Urinary bladder (tissue), 4 donors: ENCODE measurements at places on chromosomes 6 and 20. TPM values are rescaled to one million over a fixed set of nuclear protein-coding genes. Genes with fewer than 3 reads are reported as not detected.

GRCh38 chr6:16676978-16677377 lies 84.3 kb downstream of the ATXN1 start:
- DNase-seq, result no peak

Gene CRISP2
- not detected for polyA plus RNA-seq

DNA sequence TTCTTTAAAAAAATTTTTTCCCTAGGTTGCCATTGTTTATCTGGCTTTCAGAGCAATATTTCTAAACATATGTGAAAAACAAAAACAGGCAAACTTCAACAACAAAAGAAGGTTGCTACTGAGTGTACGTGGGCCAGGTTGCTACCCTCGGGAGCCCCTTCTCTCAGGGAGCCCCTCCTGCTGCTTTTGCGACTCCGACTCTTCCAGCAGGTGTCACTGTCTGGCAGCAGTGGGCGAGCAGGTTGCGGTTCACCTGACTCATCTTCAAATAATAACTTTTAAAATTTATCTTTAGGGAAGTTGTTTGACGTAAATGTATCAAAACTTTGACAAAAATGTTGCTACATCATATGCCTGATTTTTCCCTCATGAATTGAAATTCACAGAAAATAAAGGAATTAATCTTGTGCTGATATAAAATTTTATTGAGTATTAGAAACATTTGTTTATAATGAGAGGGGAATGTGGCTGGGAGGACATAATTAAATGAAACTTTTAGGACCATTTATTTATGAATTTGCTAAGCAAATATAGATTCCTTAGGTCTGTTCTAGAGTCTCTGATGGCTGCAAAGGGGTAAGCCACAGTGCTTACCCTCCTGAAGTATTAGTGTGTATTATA lies 138.8 kb downstream of the HIVEP1 start:
- no peak for DNase-seq

GRCh38 chr6:96923871-96924493 lies 546 bp upstream of the KLHL32 start:
- no peak for DNase-seq

DNA sequence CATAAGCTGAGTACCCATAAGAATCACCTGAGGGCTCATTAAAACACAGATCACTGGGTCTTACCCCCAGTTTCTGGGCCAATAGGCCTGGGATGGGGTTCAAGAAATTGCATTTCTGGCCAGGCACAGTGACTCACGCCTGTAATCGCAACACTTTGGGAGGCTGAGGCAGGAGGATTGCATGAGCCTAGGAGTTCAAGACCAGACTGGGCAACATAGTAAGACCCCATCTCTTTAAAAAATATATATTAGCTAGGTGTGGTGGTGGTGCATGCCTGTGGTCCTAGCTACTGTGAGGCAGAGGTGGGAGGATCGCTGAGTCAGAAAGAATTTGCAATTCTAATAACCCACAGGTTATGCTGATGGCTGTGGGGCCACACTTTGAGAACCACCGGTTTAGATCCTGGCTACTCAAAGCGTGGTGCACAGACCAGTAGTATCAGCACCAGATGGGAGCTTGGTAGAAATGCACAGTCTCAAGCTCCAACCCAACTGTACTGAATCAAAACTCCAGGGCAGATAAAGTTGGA lies 2.0 kb downstream of the CCM2L start:
- no peak for DNase-seq

Gene CALHM6
- polyA plus RNA-seq, result 7.1 TPM

Gene POM121L2
- 0.03 TPM for polyA plus RNA-seq

- no peak for DNase-seq
Observed at GRCh38 chr6:106692112-106692818, 62.9 kb downstream of the QRSL1 start.

DNA sequence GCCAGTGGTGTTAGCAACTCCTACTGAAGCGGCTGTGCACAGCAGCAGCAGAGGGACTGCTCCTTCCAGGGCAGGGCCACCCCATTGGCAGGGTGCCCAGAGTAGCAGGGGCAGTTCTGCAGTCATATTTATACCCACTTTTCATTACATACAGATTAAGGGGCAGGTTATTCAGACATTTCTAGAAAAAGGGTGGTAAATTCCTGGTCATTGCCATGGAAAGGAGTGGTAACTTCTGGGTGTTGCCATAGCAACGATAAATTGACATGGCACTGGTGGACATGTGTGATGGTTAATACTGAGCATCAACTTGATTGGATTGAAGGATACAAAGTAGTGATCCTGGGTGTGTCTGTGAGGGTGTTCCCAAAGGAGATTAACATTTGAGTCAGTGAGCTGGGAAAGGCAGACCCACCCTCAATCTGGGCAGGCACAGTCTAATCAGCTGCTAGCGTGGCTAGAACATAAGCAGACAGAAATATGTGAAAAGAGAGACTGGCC lies 45.0 kb downstream of the IYD start:
- DNase-seq, result no peak

Gene IL17F
- not detected for polyA plus RNA-seq

Gene SULF2
- polyA plus RNA-seq, result 40.3 TPM

DNA sequence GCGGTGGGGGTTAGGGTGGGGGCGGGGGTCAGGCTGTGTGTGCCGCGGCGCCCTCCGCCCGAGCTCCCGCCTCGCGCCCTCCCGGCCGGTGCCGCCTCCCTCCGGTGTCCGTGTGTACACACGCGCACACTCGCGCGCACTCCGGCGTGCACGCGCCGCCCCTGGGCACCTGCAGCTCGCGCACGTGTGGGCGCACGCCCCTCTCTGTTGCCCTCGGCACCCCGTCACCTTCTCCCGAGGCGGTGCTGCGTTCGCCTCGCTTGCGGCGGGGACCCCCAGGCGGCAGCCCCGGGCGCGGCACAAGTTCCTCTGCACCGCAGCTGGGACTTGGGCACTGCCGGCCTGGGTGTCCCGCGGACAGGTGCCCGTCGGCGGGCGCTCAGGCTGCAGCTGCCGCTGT lies 525 bp downstream of the MACROD2 start:
- DNase-seq, result no peak
